ENCODE measurements at places on chromosomes 4 and X.

- DNase-seq, result no peak
Measured at GRCh38 chrX:16487620-16488385, 162.2 kb upstream of the S100G start.

DNA sequence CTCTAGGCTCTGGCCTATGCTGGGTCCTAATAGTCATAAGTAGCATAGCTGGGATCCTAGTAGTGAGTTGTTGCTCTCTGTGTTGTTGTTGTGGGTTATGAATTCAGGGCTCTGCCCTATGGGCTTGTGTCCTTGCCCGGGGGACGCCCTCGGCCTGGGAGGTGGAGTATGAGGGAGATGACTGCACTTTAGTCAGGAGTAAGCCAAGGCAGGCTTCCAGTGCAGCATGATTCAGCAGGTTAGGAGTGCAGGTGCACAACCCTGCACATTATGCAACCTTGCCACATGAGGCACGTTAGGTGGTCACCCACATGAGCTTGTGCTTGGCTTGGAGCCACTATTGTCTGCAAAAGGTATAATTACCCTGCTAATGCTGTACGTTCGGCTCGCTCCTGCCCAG, 58.4 kb upstream of the CCDC149 start:
- DNase-seq, result no peak

DNA sequence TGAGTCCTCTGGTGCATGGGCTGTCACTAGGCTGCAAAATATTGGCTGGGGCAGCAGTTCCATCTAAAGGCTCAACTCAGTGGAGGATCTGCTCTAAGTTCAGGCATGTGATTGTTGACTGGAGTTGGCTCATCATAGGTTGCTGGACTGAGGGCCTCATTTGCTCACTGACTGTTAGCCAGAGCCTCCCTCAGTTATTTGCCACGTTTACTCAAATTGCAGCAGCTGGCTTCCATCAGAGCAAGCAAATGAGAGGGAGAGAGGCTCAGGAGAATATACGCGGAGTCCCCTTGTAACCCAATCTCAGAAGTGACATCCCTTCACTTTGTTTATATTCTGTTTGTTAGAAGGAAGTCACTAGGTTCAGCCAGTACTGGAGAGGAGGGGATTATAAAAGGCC, 54.1 kb downstream of the BMP3 start:
- DNase-seq, result no peak

- no peak for DNase-seq
Measured at GRCh38 chr4:106587558-106587957, 219.0 kb upstream of the GIMD1 start.

GRCh38 chr4:138455097-138455496, 212.9 kb upstream of the SLC7A11 start:
- DNase-seq, result no peak

- no peak for DNase-seq
Measured at GRCh38 chr4:73842696-73843095, 6.2 kb downstream of the CXCL6 start.

GRCh38 chr4:145756244-145756643, 76.3 kb downstream of the C4orf51 start:
- DNase-seq, result no peak

DNA sequence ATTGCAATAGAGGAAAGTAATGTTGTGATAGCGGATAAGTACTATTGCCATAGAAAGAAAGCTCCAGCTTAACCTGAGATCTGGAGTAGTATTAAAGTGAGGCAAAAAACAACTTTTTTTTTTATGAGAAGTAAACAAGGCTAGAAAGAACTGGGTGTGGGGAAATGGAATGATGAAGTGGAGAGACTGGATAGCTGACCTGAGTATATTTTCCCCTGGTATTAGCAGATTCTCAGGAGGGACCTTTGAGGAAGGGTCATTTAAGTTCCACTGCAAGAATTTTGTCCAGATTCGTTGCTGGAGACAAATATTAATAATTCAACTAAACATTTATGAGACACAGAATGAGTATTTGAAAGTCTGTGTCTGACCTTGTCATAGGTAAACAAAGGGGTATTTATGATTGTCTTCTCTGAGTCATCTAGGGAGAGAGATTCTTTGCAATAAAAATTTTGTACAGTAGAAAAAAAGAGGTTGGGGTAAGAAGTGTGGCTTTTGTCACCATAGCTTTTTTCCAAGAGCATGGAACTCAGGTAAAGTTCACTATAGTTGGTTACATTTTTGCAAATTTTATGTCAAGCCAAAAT, 2095.9 kb downstream of the ARAP2 start:
- no peak for DNase-seq

DNA sequence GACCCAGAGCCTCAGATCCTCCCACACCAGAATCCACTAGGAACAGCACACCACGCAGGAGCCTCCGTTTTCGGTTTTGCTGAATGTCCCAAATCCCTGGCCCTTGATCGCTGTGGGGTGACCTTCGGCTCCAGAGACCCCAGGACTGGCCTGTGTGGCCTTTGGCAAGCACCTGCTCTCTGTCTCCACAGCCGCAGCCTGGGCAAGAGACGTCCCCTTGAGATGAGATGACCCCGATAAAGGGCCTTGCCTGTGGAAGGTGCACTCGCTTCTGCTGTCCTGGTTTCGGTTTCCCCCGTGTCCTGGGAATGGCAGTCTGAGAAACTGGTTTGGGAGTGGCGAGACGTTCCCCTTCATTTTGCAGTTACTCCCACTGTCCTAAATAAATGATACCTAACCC, 9.6 kb downstream of the PSAPL1 start:
- DNase-seq, result no peak

- no peak for DNase-seq
Measured at GRCh38 chr4:25970226-25970675, 56.2 kb downstream of the SMIM20 start.

Measured in ureter (tissue), 1 donor.